ENCODE measurements at places on chromosomes 5 and 9.

- DNase-seq, result no peak
Measured at GRCh38 chr9:110131499-110131898, 76.5 kb downstream of the C9orf152 start.

DNA sequence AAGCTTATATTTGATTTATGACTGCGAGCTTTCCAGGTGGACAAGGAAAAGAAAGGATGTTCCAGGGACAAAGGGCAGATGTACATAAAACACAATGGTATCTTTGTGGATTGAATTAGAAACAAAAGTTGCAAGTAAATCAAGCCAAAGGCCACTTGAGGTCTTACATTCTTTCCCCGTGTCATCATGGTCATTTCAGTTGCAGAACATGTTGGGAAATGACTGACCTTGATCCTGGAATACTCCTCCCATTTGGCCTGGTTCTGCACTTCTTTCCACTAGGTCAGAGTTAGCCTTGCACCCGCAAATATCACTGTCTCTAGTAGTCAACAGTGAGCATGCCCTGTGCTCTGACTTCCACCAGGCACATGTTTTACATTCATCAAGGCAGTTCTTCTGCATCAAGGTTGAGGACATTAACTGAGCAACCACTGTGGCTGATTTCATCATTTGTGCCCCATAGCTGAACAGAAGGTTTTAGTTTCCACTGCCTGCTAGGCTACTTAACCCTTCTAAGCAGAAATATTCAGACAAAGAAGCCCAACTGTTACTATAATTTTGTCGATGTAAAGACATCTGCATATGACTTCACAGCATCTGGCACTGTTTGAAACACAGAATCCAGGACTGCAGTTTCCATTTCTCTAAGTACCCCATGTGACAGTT is 1161.7 kb upstream of the DMAC1 start:
- DNase-seq, result no peak

DNA sequence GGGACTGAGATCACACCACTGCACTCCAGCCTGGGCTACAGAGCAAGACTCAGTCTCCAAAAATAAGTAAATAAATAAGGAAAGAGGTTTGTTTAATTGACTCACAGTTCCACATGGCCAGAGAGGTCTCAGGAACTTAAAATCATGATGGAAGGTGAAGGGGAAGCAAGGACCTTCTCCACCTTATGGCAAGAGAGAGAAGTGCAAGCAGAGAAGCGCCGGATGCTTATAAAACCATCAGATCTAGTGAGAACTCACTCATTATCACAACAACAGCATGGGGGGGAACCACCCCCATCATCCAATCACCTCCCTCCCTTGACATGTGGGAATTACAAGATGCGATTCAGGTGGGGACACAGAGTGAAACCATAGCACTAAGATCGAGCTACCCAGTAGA is 22.8 kb upstream of the RGMB start:
- no peak for DNase-seq

GRCh38 chr5:93578813-93579691 is 2.0 kb downstream of the NR2F1-AS1 start:
- DNase-seq, result no peak

- no peak for DNase-seq
Measured at GRCh38 chr9:127915801-127916719, 781 bp downstream of the ST6GALNAC4 start.

DNA sequence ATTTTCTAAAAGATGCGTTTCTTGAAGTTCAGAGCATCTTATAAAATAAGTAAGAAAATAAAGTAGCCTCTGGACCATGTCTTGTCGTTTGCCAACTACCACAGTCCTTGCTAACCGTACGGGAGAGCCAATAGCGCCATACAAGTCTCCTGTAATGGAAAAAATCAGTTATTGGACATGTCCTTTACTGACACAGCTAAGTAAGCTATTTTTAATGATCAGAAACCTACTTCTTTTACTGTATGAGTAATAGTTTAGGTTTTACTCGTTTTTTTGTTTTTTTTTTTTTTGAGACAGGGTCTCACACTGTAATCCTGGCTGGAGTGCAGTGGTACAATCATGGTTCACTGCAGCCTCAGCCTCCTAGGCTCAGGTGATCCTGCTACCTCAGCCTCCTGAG is 37.7 kb upstream of the RAPGEF6 start:
- DNase-seq, result no peak

DNA sequence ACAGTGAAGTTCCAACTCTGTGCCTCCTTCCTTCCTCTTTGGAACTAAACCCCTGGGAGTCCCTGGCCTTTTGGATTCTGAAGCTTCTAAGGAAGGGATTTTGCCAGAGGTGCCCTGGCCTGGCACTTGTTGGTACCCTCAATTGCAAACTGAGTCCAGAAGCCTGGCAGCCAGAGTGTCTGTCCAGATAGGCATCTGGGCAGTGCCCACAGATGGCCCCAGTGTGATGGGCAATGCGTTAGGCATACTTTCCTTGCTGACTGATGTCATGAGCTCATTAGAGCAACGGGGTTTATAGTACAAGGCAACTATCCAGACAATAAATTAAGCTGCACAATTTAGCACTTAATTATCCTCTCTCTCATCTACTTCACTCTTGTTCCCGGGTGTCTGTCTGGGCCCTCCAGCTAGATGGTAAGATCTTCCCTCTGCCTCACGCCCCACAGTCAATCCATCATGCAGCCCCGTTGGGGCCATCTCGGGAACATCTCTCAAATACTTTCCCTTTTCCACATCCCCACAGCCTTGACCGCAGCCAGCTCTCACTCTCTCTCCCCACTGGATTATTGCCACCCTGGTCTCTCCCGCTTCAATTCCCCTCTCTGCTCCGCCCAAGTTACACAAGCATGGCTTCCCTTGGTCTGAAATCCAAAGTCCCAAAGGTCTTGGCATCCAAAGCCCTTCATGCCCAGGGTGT is 157.5 kb upstream of the SMIM23 start:
- DNase-seq, result no peak

DNA sequence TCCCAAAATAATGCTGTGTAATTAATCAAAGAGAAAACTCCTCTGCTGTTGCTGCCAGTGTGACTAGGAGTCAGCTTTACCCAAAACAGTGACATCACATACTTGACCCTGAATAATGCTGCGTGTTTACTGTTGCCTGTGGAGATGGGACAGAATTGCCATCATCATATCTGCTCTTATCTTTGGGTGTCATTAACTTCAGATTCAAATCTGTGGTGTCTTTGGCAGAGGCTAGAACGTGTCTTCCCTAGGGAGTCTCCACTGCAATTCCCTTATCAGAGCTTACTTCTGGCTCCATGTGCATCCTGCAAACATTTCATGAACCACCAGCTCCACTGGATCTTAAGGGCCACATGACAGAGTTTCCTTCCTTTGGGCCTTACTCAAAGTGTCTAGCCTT is 88.9 kb upstream of the MRPS30 start:
- no peak for DNase-seq

GRCh38 chr5:135353952-135354721 is 44.9 kb downstream of the MACROH2A1 start:
- no peak for DNase-seq

- DNase-seq, result no peak
Measured at GRCh38 chr9:35563791-35564197, 41.3 kb upstream of the TESK1 start.

GRCh38 chr5:33261747-33262146 is 179.0 kb upstream of the TARS1 start:
- no peak for DNase-seq

DNA sequence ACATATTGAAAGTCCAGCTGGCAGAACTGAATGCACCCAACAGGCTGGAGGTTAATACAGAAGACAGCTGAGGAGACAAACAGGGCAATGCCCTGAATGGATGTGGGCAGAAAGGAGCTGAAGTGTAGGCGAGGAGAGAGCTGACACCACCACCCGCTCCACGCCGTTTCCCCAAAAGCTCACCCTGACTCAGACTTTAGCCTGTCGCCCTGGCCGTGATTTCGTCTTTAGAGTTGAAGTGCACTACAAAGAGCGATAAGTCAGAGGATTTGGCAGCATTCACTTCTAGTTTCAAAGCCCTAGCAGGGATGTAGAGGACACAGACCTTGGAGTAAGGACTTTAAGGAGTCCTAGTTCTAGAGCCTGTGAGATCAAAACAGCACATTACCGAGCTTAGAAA is 2.2 kb upstream of the ERAP1 start:
- DNase-seq, result no peak

GRCh38 chr5:120926471-120926870 is 462.4 kb downstream of the PRR16 start:
- DNase-seq, result no peak

DNA sequence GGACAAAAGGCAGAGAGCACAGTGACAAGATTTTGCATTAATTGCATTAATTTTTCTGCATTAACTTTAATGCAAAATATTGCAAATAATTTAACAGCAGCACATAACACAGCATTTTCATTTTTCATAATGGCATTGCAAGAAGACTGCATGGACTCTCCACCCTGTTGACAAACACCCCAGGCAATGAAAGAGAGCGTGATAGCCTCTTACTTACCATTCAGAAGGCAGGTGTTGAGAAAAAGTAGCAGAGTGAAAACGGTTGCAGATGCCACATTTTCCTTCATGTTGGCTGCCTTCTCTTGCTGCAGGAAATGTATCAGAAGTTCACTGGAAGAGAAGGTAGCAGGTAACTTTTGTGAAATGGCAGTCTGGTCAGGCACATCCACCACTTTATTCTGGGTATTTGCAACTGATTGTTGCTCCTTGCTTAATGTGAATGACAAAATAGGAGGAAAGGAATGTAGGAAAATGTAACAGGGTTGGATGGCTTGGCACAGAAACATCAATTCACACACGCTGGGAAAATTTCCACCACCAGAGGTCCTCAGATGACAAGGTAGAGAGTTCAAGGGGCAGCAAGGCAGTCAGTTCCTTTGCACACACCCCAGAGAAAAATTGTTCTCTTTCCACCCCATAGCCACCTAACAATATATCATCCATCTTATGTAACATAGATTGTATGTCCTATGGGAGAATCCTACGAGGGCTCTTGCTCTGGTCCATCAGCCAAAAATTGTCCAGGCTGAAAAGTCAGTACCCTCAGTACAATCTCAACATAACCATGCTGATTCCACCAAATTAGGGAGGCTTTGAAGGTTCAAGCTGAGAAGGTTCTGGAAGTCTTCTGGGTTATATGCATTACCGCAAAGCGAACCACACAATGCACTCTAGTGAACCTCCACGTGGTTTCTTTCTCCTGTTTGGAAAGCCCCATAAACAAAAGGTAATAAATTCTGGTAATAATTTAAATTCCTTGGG is 41.9 kb upstream of the AGXT2 start:
- DNase-seq, result peak; percentile 7

DNA sequence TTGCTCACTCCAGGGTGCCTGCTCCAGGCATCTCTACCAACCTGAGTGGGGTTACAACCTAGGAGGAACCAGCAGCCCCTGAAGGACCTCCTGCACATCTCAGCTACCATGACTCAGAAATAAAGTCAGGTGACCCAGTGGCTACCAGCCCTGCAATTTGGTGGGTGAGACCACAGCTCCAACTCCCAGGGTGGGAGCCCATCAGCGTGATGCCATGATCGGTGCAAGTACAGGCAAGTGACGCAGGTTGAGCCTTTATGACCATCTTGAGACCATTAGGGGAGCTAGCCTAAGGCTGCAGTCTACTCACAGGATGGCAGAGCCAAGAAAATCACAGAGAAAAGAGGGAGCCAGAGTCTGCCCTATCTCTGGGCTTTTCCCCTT is 8.6 kb downstream of the SEPTIN8 start:
- DNase-seq, result no peak

DNA sequence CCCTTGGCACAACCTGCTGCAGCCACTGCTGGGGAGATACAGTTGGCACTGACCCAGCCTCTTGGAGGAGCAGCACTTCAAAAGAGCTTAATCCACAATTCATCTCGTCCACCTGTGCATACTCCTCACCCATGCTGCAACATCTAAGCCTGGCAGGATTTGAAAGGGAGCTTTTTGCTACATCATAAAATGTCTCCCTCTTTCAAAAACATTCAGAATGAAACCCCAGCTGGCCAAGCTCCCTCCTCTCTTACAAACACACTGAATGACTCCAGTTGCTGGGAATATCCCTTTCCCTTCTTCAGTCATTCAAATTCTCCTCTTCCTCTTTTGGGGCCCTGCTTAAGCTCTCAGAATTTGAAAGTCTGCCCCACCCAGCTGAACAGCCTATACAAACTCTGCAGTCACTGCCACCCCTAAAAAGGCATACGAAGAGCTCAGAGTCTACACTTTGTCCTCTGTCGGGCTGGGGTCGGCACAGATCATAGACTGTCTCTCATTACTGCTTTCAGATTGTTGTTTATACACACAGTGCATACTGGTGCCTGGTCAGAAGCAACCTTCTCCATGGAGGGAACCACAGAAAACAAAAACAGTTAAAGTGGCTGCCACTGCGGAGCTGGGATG is 8.8 kb upstream of the C5orf15 start:
- DNase-seq, result no peak

GRCh38 chr9:129174724-129175514 is 3.1 kb downstream of the IER5L start:
- no peak for DNase-seq

- no peak for DNase-seq
Measured at GRCh38 chr5:159405611-159406031, 75.3 kb upstream of the IL12B start.

DNA sequence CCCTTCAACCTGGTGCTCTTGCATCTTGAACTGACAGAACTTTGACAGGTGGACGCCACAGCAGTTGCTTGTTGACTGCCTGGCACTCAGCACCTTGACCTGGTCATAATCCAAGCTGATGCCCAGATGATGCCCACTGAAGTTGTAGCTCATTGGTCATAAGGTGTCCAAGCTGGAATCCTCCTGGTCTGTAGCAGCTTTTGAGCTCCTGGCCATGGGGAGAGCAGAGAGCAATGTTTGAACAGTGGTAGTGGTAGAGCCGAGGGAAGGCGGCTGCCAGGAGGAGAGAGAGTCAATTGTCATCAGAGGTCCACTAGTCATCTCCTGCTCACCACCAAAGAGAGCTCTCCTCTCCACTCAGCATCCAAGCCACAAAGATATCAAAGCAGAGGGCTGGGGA is 23.3 kb downstream of the CSF2 start:
- no peak for DNase-seq

- DNase-seq, result no peak
Measured at GRCh38 chr9:92616655-92617111, 53.2 kb downstream of the IPPK start.

DNA sequence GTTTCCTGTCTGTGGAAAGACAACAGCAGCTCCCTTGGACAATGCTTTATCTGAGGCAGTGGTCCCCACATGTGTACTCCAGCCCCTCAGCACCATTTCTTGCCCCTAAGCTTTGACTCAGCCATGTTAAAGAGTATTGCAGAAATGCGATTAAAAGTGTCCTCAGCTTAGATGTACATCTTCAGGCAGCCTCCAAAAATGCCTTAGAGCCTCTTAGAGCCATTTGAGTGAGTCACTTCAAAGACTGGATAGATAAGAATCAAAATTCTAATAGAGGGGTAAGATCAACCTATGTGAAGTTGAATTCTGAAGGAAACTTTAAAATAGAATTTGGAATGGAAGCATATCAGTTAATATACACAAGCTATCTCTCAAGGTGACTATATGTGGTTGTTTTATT is 296.3 kb downstream of the ADAMTS6 start:
- DNase-seq, result no peak

DNA sequence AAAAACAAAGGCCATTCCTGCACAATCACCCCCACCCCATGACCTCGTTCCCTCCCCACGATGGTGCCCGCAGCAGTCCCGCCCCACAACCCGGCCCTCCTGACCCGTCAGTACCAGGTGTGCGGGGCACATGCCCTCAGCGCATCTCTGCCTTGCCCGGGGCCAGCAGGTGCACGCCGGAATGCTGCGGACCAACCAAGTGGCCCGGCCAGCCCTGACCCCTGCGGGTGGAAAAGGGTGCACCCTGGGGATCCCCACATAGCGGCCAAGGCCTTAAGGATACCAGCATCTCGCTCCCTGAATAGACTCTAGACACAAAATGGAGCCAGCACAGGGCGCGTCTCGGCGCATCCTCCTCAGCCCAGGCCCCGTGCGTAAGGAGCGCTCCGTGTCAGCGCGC is 6.0 kb downstream of the SFXN1 start:
- DNase-seq, result no peak
